ENCODE measurements at places on chromosomes 6 and 20.

DNA sequence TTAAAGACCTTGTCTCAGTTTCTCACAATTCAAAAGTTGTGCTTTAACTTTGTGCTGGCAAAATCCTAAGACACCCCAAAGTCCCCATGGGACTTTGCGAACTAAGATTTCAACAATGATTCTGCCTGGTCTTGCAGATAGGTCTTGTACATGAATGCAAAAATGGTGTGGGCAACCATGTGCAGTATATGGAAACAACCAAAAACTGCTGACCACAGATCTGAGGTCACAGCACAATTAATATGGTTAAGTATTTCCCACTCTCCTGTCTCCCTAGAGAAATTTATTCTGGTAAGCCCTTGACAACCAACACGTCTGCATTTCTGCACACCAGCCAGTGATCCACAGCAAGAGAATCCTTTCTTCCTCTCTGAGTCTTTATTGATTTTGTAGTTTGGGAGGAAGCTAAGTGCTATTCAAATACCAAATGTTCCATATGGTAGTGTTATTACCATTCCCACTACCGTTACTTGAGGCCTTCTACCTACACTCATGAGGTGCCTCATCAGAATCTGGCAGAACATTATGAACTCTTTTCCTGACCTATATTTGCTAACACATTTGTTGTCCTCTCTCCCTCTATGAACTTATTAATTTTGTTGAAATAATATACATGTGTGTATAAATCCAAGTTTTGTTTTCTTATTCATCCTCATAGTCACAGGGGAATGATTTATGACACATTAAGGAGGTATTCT lies 178.7 kb downstream of the ATXN1 start:
- no peak for DNase-seq

- no peak for DNase-seq
Observed at GRCh38 chr20:24097506-24098245, 109.1 kb upstream of the GGTLC1 start.

GRCh38 chr6:97085772-97086171 lies 161.2 kb downstream of the KLHL32 start:
- no peak for DNase-seq

GRCh38 chr6:107488174-107488874 lies 1.6 kb upstream of the SOBP start:
- no peak for DNase-seq

GRCh38 chr20:45469336-45470261 lies at the start of gene WFDC2:
WFDC2 (plus strand) TSS chr20:45469753; CDS start chr20:45469782, 29 bp downstream.
- DNase-seq, result no peak

DNA sequence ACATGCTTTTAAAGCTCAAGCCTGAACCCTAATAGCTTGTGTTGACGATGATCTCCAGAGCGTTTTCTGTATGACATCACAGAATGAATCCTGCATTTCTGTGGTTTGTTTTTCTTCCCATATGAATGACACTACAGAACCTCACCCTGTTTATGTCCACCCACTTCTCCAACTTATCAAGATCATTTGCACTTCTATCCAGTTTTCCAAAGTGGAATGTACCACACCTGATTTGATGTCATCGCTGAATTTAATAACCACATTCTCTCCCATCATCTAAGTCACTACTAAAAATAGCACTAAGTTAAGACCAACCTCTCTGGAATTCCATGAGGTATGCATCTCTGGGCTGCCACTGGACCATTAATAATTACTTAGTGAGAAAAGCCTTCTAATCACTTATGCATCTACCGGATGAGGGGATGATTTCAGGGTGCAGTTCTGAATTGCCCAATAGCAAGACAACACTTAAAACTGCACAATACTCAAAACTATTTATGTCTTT lies 33.3 kb upstream of the CITED2 start:
- no peak for DNase-seq

- DNase-seq, result no peak
Observed at GRCh38 chr6:158043008-158043407, 61.3 kb downstream of the SYNJ2 start.

DNA sequence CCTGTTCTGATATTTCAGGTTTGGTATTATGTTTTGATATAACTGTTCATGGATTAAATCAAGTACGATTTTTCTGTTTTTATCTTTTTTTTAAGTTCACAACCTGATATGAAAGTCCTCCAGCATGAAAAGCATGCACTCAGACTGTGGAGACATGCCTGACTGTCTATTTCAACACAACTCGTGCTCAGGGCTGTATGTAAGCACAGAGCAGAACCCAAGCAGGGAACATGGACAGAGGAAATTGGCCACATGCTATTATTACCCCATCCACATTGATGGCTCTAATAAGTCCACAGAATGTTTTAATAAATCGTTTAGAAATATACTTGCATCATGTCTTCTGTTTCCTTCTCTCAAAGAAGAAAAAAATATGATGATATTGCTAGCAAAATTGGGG lies 730.4 kb downstream of the C6orf118 start:
- DNase-seq, result no peak

DNA sequence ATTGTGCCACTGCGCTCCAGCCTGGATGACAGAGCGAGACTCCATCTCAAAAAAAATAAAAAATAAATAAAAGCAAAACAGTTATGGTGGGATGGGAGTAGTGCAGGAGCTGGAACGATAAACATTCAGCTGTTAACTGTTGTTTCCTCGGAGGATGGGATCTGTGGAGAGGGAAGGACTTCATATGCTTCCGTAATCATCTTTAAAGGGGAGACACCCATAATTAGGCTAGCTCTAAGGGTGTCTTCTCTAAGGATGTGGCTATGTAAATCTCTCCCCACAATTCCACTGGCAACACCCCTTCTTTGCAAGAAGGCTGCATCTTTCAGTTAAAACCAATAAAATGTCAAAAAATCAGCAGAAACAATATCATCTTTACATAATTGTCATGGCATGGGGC lies 42.6 kb upstream of the MTHFD1L start:
- no peak for DNase-seq

DNA sequence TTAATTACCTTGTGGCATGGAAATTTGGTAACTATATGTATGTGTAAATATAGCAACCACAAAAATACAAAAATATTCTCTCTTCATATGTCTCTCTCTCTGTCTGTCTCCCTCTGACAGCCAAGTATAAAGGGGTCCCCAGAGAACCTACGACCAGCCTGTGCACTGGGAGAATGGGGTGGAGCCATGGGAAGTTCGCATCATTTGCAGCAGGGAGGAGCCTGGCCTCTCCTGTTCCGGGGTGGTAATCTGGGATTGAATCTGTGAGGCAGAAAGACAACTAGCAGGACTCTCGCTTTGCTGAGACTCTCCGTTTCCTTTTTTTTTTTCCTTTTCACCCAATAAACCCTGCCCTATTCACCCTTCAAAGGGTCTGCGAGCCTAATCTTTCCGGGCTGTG lies 1109.1 kb downstream of the HACE1 start:
- DNase-seq, result no peak

DNA sequence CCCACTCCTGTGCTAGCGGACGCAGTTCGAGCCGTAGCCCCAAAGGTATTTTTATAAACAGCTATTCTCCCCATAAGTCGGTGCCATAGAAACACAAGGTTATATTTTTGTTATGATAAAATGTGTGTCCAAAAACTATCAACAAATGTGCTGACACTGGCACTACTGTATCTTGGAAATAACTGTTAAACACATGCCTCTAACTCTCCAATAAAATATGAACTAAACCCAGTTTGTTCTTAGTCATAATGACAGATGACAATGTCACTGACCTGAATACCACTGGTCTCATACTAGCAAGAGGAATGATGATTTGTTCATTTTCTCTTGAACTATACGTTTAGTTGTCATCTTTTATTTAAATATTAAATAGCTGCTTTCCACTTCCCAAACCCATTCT lies 51.4 kb upstream of the NUP153 start:
- DNase-seq, result no peak

DNA sequence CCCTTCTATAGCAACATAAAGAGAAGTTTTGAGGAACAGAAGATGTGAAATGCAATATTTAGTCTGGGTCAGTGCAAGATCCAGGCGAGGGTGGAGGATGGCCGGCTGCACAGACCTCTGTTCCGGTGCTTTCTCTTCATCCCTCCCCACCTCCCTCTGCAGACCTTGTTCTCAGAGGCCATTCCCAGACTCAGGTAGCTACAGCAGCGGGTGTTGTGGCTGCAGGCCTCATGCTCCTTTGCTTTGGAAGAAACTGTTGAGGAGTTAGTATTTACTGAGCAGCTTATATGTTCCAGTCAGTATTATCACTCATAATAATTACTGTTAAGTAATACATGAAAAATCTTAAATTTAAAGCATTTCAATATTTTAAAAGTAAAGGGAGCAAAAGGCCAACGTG lies 1.7 kb downstream of the BTN3A3 start:
- DNase-seq, result no peak

DNA sequence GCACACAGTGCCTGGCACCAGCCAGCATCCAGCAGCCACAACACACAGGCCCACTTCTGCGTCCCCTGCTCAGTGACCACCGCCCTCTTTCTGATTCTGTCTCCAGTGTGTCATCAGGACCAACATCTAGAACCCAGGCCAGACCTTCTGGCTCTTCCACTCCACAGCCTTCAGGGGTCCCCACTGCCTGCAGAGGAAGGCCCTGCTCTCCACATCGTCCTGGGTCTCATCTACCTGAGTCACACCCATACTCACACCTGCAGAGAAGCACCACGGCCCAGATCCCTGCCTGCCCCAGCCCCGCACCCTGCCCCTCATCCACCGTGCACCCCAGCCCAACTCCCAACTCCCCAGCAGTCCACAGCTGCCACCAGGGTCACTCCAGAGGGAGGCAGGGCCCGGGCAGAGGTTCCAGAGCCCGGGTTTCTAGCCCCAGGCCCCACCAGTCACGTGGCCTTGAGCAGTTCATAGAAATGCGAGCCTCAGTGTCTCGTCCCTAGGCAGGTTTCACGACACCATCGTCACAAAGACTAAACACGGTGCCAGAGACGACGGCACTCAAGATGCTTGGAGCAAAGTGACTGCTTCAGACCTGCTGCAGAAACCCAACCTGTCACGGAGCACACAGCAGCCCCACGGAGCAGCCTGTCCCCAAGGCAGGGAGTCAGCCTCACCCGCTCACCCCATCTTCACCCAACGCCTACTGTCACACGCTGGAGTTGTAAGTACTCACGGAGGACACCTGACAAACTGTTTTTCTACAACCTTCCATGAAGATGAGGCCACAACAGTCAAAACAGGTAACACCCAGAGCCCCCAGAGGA lies 16.1 kb downstream of the TAF4 start:
- no peak for DNase-seq

DNA sequence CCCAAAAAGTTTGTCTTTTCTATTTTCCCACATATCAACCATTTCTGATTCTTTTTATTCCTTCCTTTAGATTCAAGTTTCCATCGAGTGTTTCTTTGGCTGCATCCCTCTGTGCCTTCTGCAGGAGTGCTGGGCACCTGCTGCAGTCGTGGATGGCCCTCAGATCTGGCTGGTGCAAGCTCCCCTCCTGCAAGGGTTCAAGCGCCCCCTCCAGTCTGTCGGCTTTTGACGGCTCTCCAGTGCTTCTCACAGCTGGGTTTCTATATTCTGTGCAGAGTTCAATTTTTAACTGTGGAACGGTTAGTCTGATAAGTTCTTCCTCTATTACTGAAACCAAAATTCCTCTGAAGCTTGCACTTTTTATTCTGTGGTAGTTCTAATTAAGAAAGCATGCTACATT lies 132.1 kb downstream of the HUS1B start:
- DNase-seq, result no peak

GRCh38 chr6:42341771-42342553 lies 109.8 kb downstream of the TRERF1 start:
- no peak for DNase-seq

DNA sequence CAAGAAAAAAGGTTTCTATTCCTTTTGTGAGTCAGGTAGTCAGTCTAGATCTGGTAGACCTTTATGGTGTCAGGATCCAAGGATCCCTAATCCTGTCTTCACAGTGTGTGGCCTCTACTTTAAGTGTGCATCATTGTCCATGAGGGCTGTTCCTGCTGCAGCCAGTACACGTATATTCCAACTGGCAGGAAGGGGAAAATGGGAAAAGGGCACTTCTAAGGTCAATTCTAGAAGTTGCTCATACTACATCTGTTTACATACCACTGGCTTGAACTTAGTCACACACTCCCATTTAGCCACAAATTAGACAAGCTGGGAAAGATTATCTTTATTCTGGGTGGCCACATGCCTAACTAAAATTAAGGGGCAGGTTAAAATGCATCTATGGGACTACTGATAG lies 9.7 kb upstream of the MMS22L start:
- no peak for DNase-seq

GRCh38 chr6:17349427-17349826 lies 44.0 kb upstream of the CAP2 start:
- no peak for DNase-seq

- no peak for DNase-seq
Observed at GRCh38 chr20:51093240-51093763, 70.4 kb upstream of the KCNG1 start.

Data from central memory CD4-positive, alpha-beta T cell (primary cell).